Thymus (tissue), 14 donors: ENCODE measurements at places on chromosomes 6 and 20. TPM values are rescaled to one million over a fixed set of nuclear protein-coding genes. Genes with fewer than 3 reads are reported as not detected.

DNA sequence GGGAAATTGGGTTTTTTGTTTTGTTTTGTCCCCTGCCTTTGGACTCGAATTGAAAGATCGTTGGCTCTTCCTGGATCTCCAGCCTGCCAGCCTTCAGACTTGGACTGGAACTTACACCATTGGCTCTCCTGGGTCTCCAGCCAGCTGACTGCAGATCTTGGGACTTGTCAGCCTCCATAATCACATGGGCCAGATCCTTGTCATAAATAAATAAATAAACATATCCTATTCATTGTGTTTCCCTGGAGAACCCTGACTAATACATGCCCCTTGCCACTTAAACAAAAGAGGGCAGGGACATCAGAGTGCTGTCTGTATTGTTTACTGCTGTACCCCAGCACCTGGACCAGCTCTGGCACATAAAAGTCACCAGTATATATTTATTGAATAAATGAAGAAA lies 101.5 kb downstream of the CAP2 start:
- no peak for DNase-seq

GRCh38 chr6:168101590-168102314 lies 22.7 kb upstream of the FRMD1 start:
- no peak for DNase-seq

DNA sequence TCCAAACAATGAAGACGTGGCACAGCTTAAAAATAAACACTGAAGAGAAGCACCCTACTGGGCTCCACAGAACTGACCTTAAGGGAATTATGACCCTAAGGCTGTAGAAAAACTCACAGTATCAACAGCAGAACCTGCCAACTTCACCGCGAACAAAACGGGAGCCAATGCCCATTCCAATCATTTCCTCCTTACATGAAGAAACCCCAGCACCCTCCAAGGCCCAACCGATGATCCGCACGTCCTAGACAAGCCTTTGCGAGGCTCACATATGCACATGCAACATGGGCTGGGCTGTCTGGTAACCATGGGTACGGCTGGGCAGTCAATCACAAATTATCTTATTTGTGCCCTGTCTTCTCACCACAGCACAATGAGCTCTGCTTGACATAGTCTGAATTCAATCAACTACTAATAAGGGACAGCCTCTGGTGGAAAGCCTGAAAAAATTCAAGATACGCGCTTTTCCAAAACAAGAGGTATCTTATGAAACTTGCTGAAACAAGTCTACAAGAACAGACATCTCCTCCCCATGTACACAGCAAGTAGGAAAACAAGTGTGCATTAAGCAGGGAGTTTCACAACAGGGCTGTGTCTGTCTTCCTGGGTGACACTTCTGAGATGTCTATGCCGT lies 1.7 kb downstream of the DIDO1 start:
- no peak for DNase-seq

DNA sequence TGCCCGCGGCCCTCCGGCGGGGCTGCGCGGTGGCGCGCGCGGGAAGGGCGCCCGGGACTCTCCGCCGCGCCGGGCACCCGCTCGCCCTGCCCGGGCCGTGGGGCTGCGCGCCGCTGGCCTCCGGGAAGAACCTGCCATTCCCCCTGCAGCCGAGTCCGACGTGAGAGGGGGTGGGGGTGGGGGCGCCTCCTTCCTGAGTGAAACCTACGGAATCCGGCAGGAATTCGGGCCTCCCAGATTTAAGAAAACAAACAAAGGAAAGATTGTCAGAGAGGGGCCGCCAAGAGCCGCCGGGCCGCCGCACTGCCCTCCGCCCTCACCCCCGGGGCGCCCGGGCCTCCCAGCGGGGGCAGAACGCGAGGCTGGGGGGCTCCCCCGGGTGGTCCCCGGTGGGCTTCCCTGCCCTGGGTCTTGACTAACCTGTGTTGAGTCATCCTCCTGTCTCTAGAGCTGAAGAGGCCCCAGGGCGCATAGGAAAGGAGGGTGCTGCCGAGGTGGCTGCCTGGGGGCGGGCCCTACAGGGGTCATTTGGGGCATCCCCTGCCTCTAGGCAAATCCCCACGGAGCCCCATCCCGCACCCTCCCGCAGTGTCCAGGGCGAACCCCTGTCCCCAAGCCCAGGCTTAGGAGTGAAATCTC lies 42.2 kb upstream of the FOXP4 start:
- DNase-seq, result no peak

DNA sequence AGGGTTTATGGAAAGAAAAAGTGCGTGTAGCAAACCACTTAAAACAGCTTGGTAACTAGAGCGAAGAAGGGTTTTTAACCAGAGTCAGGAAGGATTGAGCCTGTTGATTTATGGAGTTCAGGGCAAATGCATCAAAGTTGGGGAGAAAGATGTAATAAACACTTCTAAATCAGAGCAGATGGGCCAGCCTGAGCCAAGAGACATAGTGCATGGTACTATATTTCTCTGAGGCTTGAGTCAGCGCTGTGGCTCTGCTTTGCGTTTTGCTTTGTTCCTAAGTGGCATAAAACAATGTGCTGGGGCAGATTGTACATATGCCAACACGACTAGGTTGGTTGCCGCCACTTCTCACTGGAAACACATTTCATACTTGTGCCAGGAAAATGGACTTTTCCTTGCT lies 111.3 kb downstream of the BCKDHB start:
- no peak for DNase-seq

GRCh38 chr20:47713878-47714450 lies 71.3 kb downstream of the SULF2 start:
- no peak for DNase-seq

GRCh38 chr20:48702455-48702913 lies 125.3 kb downstream of the PREX1 start:
- no peak for DNase-seq

DNA sequence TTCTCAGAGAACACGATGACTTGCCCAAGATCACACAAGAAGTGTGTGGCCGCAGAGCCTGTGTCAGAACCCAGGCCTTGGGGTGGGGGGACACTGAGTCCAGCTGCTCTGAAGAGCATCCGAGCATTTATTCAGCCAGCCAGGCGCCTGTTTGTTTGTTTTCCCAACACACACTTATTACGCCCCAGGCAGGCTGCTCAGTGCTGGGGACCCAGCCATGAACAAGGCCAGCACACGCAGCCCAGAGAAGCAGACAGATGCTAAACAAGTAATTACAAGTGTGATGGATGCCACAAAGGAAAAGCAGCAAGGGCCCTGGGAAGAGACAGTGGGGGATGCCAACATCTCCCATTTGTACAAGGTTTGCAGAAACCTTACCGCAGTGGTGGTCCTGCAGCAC lies 19.4 kb upstream of the SIRPA start:
- DNase-seq, result no peak

DNA sequence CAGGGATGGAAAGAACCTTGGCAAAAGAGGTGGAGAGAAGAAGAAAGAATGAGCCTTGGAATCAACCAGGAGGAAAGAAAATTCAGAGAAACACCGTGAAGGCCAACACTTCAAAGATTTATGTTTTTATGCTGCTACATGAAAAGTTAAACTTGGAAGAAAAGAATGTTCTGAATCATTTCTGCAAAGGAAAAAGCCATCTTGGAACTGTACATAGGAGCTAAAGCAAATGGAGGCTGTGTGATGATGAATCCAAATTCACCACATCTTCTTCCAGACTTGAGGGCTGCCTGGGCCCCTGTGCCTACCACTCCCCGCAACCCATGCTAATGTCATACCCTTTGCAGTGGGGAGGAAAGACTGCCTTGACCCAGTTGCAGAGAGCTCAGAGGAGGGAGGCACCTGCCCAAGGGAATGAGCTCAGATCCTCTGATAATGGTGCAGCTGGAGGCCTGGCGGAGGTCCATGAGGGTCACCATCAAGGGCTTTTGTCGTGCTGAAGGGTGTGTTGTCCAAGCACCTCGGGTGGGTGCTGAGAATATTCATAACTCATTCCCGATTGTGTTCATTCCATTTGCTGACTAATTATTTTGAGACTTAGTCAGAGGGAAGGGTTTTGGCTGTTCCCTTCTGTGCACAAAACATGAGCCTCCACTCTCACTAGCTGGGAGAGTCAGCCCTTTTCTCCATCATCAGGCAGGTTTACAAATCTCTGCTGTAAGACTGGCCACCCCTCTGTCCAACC lies 245.8 kb upstream of the JAG1 start:
- DNase-seq, result no peak

GRCh38 chr6:136118787-136119186 lies 131.3 kb downstream of the MTFR2 start:
- DNase-seq, result no peak

DNA sequence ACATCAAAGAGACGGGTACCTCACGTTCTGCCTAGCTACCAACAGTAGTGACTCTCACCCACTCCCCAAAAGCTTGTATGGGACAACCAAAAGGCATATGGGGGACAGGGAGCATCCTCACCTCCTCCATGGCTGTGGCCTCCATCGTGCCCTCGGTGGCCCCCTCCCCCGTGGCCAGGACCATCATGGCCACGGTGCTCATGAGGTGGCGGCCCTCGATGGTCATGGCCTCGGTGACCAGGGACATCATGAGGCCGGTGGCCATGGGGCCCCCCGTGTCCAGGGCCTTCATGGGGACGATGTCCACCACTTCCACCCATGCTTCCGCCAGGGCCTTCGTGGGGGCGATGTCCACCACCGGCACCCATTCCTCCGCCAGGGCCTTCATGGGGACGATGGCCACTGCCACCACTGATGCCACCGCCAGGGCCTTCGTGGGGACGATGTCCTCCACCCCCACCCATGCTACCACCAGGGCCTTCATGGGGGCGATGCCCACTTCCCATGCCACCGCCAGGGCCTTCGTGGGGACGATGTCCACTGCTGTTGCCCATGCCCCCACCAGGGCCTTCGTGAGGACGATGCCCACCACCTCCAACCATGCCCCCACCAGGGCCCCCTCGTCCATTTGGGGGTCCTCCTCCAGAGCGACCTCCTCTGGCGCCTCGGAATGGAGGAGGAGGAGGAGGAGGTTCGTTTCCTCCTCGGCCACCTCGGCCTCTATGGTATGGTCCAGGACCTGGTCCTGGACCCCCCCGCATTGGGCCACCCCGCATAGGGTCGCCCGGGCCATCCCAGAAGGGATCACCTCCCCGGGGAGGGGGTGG lies 15.0 kb downstream of the PPP1R10 start:
- DNase-seq, result no peak

DNA sequence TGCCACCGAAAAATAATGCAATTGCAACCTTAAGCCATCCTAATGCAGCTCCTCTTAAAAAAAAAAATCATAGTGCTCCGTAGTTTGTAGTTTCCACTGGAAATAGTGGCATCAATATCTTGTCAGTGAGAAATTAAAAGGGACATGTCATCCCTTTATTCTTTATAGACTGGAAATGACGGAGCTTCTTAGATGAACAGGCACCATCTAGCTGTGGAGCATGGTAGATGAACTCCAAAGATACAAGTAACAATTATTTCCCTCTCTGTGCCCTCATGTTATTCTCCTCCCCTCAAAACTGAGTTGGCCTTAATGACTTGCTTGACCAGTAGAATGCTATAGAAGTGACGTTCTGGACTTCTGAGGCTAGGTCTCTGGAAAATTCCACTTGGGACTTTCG lies 268.1 kb upstream of the SPTLC3 start:
- no peak for DNase-seq

- DNase-seq, result no peak
Measured at GRCh38 chr6:14083751-14084150, 33.8 kb upstream of the CD83 start.

GRCh38 chr6:47057830-47058540 lies 15.9 kb upstream of the ADGRF1 start:
- DNase-seq, result no peak

GRCh38 chr20:36312724-36313441 lies 6.7 kb downstream of the DLGAP4 start:
- no peak for DNase-seq

DNA sequence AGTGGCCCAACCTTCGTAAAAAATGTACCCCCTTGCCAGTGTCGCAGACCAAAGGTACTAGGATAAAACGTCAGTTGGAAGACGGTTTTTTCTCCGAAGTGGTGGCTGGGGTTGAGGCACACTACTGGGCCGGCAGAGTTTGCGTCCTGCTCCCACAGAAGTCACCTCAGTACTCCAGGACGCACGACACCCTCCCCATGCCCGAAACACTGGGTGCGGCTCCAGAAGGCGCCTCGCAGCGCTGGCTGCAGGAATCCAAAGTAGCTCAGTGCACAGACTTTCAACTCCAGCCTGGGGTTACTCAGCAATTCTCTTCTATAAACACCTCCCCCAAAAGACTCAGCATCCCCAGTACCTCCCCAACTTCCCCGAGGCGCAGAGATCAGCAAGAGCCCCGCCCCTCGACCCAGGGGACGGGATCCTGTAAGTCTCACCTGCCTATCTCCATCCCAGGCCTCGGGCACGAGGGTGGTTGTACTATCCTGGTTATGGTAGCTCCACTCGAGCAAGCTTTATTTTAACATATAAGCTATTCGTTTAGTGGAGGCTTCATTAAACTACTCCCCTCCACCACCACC lies 88.2 kb downstream of the ZFP64 start:
- no peak for DNase-seq

GRCh38 chr20:63754008-63754407 lies 14.4 kb downstream of the SLC2A4RG start:
- DNase-seq, result no peak

DNA sequence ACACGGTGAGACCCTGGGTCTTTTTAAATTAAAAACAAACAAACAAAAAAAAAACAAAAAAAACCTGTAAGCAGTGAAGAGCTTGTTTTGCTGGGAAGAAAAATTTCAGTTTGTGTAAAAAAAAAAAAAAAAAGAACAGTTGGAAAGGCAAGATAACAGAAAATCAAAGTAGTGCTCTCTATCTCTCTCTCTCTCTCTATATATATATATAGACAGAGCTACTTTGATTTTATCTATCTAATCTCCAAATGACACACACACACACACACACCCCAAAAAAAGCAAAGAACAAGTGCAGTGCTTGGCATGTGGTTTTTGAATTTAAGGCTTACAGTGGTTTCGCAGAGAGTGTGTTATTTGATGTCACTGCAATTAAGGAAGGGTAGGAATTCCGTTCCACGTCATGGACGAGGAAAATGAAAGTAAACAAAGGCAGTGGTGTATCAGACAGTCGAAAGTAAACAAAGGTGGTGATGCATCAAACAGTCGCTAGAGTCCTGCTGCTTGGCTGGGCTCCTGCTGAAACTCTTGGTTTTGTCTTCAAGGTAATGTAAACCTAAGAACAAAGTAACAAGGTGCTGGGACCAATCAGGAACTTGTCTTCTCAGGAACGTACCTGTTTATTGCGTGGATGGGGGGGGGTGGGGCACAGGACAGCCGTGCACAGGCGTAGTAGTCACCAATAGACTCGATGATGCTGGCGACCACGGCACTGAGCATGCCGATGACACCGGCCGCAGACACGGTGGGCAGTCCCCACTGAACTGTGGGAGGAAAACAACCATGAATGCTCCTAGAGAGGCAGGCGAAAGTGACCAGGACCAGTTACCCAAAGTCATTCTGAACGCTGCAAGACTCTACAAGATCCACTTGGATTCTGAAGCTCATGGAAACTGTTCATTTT lies 131.8 kb downstream of the SLC23A2 start:
- DNase-seq, result no peak

Gene TXLNB
- total RNA-seq, result 11.2 TPM

Gene PLCB4
- total RNA-seq, result 7.6 TPM

Gene KIAA1755
- total RNA-seq, result 0.66 TPM

Gene COL19A1
- total RNA-seq, result 8.7 TPM

Gene MYT1
- total RNA-seq, result 0.19 TPM
